ENCODE measurements at places on chromosomes 2 and 18.

DNA sequence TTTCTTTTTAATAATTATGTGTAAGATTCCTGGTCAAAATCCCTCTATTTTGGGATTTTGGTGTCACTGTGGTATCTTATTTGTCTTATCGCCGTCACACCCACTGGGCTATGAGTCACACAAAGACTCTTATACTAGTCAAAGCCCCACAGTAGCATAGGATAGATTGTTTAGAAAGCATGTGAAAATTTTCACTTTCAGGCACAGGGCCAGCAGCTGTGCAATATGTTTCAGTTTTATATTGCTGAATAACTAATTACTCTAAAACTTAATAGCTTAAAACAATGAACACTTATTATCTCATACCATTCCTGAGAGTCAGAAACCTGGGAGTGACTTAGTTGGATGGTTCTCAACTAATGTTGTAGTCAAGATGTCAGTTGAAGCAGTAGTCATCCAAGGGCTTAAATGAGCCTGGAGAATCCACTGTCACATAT is 24.0 kb downstream of the CFAP210 start:
- no peak for DNase-seq

DNA sequence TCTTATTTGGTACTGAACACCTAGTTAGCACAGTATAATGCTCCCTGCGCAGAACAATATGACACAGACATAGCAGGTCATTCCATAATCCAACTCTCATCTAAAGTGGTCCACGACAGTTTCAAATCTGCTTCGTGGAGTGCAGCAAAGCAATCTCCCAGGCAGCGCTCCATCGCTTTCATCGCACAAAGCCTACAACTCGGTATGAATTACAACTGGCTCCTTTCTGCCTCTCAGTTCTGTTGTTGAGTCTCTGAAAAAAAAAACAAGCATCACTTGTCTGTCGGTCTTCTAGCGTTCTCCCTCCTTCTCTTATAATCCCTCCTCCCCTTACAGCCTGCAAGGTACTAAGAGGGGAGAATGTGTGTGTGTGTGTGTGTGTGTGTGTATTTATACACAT is 123.5 kb downstream of the FIGN start:
- DNase-seq, result no peak

DNA sequence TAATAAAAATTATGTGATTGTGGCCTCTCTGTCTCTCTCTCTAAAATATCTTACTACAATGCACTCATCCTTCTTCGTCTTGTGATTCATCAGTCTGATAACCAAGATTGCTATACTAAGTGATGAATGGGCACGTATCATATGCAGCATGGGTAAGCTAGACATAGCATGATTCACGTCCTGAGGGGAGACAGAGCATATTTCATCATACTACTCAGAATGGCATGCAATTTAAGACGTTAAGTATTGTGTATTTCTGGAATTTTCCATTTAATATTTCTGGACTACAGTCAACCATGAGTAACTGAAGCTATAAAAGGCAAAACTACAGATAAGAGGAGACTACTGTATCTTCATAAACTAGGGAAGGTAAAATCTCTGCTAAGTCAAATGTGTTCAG is 97.0 kb upstream of the CD226 start:
- DNase-seq, result no peak

DNA sequence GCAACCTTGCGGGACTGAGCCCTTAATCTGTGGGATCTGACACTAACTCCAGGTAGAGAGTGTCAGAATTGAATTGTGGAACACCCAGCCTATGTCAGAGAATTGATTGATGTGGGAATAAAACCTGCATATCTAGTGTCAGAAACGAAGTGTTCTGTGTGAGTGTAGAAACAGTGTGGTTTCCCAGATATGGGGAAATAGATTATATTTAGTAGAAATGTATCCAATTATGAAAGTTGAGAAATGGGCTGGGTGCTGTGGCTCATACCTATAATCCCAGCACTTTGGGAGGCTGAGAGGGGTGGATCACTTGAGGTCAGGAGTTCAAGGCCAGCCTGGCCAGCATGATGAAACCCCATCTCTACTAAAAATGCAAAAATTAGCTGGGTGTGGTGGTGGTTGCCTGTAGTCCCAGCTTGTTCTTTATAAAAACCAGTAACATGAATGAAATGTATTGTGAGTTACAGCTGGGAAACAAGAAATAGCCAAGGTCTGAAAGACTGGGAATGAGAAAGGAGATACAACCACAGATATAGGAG is 4.3 kb upstream of the TP53I3 start:
- DNase-seq, result no peak

DNA sequence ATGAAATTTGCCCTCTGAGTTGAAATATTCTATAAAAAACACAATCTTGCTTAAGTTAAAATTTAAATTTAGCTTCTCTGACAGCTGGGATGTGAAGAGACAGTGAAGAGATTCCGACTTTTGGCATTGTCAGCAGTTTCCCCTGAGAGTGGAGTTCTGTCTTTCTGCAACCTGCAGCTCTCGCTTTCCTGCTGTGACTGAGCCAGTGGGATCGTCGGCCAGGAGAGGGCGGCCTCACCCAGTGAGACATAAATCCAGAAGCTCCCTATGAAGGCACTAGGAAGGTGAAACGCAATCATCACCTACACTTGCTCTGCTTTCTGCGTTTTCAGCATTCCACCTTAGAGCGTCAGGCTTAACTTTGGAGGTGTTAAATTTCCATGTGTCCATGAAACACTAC is 75.4 kb upstream of the HNMT start:
- no peak for DNase-seq

GRCh38 chr2:11406267-11406957 is 59.5 kb downstream of the E2F6 start:
- no peak for DNase-seq

DNA sequence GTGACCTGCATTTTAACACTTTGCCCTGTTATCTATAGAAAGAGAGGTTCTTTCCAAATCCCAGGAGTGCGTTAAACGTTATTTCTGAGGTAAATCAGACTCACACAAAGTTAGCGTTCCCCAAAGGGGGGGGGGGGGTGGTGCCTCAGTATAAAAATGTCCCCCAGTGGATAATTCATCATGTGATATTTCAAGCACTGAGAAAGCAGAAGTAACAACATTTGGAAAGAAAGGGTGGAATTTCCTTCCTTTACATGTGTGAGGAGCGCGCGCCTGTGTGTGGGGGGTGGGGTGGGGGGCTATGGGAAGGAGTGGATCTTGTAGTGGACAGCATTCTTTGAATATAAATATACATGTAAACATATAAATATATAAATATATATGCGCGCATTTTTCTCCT is 630.9 kb downstream of the NYAP2 start:
- DNase-seq, result no peak

GRCh38 chr2:97781981-97782380 is 68.6 kb downstream of the ZAP70 start:
- DNase-seq, result no peak

DNA sequence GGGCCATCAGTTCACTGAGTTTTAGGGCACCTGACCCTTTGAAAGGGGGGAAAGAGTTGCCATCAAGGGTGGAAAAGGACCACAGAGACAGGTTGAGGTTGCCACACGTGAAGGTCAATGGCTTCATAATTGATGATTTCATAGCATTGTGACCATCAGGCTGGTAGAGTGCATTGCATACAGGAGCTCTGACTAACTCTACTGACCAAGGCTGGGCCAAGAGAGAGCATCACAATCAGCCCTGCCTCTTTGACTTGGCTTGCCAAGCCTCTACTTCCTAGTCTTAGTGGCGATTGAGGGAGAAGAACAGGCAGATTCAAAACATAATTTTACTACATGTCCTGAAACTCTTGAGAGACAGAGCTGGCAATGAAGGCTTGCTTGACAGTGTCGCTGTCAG is 5.8 kb upstream of the TNP1 start:
- DNase-seq, result no peak

GRCh38 chr2:52402128-52402527 is 1365.5 kb upstream of the CHAC2 start:
- DNase-seq, result no peak

DNA sequence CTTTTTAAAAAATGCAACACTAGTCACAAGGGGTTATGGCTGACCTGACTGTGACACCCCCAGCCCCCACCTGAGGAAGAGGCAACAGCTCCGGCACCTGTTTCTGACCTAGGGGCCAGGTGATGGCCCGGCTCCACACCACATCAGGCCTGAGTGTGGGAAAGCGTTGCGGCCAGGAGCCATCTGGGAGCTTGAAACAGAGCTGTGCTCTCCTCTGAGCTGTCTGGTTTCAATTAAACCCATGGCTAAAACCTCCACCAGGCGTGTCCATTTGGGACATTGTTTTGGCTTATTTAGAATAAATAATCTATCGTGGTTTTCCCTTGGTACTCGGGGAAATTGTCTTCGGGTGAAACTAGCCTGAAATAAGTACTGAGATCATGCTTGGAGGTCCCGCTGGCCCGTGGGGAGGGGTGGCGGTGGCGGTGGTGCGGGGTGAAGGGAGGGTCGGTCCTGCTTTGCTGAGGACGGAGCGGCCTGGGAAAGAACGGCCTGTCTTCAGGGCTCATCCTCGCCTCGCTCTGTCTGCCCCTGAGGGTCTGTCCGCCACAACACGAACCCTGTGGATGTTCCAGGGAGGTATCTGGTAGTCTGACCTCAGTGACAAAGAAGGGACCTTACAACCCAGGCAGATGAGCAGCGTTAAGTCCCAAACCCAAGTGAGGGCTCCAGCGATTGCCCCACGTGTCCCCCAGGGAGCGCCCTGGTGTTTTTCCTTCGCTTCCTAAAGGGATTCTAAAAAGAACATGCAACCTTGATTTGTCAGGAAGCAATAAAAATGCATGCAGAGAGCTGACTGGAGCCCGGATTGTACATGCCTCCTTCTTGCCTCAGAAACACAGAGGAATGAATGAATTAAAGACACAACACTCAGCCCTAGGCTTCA is 58.7 kb downstream of the IL1RL2 start:
- DNase-seq, result no peak

DNA sequence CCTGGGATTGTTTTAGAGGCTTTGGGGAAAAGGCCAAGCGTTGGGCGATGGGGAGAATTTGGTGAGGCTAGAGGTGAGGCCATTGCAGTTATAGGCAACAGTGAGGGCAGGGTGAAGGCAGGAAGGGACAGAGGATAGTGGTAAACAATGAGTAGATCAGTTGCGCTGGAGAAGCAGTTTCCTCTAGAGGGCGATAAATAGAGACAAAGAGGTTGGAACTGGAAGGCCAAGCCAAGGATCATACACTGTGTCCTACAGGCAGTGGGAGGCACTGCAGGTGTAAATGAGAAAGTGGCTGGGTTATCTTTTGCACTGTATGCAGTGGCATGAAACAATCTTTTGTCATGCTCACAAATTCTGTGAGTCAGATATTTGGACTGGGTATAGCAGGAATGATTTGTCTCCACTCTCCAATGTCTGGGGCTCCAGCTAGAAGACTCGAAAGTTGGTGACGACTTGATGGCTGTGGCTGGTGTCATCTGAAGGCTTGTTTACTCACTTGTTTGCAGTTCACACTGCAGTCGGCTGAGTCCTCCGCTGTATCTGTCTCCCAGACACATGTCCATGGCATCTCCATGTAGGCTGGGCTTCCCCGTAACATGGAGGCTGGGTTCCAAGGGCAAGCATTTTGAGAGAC is 82.1 kb downstream of the TNP1 start:
- peak; percentile 8 for DNase-seq

DNA sequence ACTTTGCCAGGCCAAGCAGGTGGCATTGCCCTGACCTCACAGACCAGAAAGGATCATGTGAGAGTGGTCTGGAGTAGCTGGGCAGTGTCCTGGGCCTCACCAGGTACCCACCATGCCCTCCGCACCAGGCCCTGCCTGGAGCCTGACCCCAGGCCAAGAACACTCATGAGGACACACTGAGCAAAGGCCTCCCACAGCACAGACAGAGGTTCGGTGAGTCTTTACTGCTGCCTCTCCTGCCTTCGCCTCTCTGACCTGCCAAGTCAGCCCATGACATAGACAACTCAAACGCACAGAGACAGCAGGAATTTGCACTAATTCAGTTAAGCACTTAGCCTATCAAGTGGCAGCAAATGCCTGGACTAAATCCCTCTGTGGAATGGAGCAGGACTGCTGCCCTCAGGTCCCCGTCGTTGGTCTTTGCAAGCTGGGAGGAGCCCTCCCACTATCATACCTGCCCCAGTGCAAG is 62.5 kb downstream of the RHOB start:
- DNase-seq, result no peak

- DNase-seq, result no peak
Observed at GRCh38 chr2:219031005-219031738, 10.1 kb downstream of the CFAP65 start.

DNA sequence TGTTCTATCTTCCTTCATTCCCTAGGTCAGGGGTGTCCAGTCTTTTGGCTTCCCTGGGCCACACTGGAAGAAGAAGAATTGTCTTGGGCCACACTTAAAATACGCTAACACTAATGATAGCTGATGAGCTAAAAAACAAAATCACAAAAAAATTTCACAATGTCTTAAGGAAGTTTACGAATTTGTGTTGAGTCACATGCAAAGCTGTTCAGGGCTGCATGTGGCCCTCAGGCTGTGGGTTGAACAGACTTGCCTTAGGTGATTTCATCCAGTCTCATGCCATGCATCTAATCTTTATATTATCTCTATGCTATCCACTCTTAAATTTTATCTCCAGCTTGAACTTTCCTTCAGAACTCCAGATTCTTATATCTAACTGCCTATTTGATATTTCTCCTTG is 80.1 kb downstream of the CCDC85A start:
- no peak for DNase-seq

DNA sequence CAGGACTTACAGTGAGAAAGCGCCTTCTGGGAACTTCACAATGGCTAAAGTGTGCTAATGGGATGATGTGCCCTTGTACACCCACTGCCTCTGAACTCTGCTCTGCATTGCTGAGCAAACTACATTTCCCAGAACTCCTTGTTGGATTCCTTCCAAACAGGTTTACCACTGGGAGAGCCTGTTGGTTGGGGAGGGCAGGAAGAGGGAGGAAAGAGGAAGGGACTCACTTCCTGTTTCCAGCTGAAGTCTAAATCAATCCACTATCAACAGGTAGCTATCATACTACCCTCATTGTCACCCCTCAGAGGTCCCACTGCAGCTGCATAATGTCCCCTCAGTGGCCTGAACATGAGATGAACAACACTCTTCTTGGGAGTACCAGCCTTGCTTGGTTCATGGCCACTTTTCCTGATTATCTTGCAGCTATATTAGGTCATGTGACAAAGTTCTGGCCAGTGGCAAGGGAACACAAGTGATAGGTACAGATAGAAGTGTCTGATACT is 109.7 kb downstream of the MSH2 start:
- no peak for DNase-seq

GRCh38 chr18:63817441-63818051 is 42.3 kb downstream of the SERPINB7 start:
- no peak for DNase-seq

DNA sequence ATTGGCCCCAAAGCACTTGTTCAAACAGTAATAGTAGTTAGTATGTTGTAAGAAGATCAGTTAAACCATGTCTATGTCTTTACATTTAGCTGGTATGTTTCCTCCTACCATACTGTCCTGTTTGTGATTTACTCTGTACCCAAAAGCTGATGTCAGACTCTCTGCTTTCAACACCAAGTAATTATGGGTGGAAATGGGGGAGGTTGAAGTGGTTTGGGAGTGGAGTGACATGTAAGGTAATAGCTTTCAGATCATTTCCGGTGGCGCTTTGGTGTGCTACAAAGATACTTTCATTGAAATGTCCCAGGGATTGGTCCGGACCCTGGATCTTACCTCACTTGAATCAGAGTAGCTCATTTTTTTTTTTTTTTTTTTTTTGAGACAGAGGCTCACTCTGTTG is 39.7 kb upstream of the TGIF1 start:
- no peak for DNase-seq

Data from activated T-cell treated with anti-CD3 and anti-CD28 coated beads for 24 hours (primary cell).